ENCODE measurements at places on chromosomes 7 and 10. TPM values are rescaled to one million over a fixed set of nuclear protein-coding genes. Genes with fewer than 3 reads are reported as not detected.

DNA sequence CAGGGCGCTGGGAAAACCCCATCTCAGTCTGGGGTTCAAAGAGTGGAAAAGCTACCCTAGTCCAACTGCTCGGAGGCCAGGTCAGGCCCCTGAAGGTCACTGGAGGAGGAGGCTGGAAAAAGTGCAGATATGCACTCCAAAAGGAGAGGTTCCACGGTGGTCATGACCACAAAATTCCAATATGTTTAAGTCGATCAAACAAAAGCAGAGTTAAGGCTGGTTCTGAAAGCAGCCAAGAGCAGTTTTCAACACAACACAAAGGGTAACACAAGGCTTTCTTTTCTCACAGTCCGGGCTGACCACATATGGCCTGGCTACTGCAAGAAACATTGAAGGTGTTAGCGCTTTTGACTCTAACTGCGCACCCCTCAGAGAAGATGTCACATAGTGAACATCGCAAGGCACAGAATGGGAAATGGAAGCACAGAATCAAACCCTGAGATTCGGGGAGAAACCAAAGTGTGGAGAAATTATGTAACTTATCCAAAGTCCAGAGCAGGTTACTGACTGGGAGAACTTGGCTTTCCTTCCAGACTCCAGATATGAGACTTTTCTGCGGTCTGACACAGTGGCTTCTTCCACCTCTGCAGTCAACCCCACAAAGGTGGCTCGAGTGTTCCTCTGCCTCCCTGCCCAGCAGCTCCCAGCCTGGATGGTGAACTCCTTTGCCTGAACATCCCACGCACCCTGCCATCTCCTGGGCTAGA lies 1.3 kb upstream of the GRB10 start:
- no peak for DNase-seq
- H3K36me3 ChIP-seq: no peaks in the 10 kb centered on the region
- H3K27me3 ChIP-seq: peaks cover 4% of the 10 kb centered on the region
- no peak overlapping the region for H3K4me3 ChIP-seq
- no peak overlapping the region for H3K27ac ChIP-seq

DNA sequence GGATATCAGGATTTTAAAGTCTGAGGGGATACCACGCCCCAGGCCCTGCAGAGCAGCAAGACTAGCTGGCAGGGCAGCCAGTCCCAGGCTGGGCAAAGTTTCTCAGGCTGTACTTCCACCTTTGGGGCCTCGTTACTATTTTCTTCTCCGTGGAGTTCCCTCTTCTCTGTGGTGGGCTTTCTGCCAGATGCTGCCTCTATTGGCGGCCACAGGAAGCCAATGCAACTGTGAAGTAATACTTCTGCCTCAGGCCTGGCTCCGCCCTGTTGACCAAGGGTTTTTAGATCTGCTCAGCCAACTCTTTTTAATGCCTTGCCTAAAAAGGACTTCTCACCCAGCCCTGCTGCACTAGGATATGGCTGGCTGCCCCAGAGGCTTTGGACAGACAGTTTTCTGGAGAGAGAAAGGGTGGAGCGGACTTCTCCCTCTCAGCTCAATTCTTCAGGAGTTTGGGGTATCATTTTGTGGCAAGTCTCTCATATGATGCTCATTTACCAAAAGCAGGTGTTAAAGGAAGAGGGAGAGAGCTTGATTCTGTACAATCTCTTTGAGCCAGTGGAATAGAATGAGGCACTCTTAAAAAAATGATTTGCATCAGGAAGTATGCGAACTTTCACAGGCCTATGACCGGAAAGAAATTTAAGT lies 67.4 kb downstream of the HHEX start:
- H3K27ac ChIP-seq: no peak overlapping the region
- H3K4me3 ChIP-seq: no peak overlapping the region
- H3K4me1 ChIP-seq: peaks cover 10% of the 10 kb centered on the region
- H3K36me3 ChIP-seq: no peaks in the 10 kb centered on the region

DNA sequence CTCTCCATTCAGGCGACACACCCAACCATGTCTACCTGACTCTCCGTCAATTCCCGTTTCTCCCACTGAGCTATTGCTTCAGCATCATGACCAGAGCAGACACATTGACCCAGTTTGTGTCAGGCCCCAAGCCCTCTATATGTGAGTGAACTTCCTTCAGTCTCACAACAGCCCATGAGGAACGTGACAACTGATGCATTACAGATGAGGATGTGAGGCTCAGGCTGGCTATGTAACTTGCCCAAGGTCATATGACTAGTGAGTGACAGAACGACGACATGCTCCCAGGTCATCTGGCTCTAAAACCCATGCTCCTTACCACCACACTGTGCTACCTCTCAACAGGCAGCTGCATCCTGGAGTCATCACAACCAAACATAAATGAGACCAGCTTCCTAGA lies 3.7 kb downstream of the TMEM140 start:
- H3K36me3 ChIP-seq: peaks cover 55% of the 10 kb centered on the region
- DNase-seq: no peak
- H3K27me3 ChIP-seq: no peaks in the 10 kb centered on the region

GRCh38 chr10:76172020-76172419 lies 740.6 kb downstream of the LRMDA start:
- no peaks in the 10 kb centered on the region for H3K4me1 ChIP-seq
- DNase-seq: no peak
- H3K36me3 ChIP-seq: no peaks in the 10 kb centered on the region
- H3K27ac ChIP-seq: no peak overlapping the region

DNA sequence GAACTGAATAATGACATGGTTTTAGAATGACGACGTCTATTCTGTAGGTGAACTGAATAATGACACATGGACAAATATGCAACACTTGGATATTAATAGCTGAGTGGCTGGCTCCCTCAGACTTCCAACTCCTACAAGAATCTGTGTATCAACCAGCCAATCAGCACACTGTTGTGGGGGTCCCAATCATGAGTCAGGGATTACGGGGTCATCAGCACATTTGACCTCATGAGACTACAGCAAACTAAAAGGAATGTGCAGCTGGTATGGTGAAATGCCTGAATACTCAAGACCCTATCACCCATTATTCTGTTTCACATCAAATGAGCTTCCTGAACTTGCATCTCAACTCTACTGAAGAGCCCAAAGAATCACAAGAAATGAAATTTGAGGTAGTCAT lies 192.5 kb downstream of the ANK3 start:
- H3K27ac ChIP-seq: no peak overlapping the region
- H3K4me3 ChIP-seq: no peak overlapping the region

- H3K4me1 ChIP-seq: peaks cover 3% of the 10 kb centered on the region
- H3K27ac ChIP-seq: no peak overlapping the region
- DNase-seq: no peak
- H3K27me3 ChIP-seq: peaks cover 9% of the 10 kb centered on the region
Measured at GRCh38 chr7:34839645-34840044, 181.6 kb downstream of the NPSR1 start.

GRCh38 chr10:16483241-16483917 lies 38.3 kb downstream of the C1QL3 start:
- no peak overlapping the region for H3K4me3 ChIP-seq
- H3K27ac ChIP-seq: no peak overlapping the region
- peaks cover 6% of the 10 kb centered on the region for H3K4me1 ChIP-seq
- peaks cover 30% of the 10 kb centered on the region for H3K36me3 ChIP-seq
- DNase-seq: no peak
- H3K27me3 ChIP-seq: no peaks in the 10 kb centered on the region

GRCh38 chr10:102611514-102612087 lies 32.7 kb upstream of the TRIM8 start:
- H3K27ac ChIP-seq: no peak overlapping the region
- no peak for DNase-seq
- no peaks in the 10 kb centered on the region for H3K27me3 ChIP-seq
- H3K4me3 ChIP-seq: no peak overlapping the region

The ITPRID1 gene
- not detected for total RNA-seq

The KLF6 gene
- 82.1 TPM for total RNA-seq

The CYP2W1 gene
- not detected for total RNA-seq

The AKR1C8 gene
- total RNA-seq: not detected

The CPA2 gene
- not detected for total RNA-seq

The MACC1 gene
- not detected for total RNA-seq

The AS3MT gene
- total RNA-seq: 1.2 TPM

The CLEC2L gene
- total RNA-seq: not detected

The VWDE gene
- total RNA-seq: 1.9 TPM

The SVOPL gene
- total RNA-seq: not detected

The RAMP3 gene
- not detected for total RNA-seq

The WNT8B gene
- total RNA-seq: 0.96 TPM

The GPR26 gene
- not detected for total RNA-seq

The PDE6C gene
- total RNA-seq: not detected

All from activated naive CD4-positive, alpha-beta T cell treated with anti-CD3 and anti-CD28 coated beads for 36 hours (primary cell).